ENCODE measurements at places on chromosomes 12 and 14.
A peak's percentile ranks its signal among the peaks of the same experiment; 100 is the strongest.

- H3K27me3 ChIP-seq, result no peaks in the 10 kb centered on the region
- no peak overlapping the region for H3K4me3 ChIP-seq
- H3K4me1 ChIP-seq, result peaks cover 8% of the 10 kb centered on the region
These were observed 81.0 kb downstream of the PTPN21 start for GRCh38 chr14:88473791-88474190.

DNA sequence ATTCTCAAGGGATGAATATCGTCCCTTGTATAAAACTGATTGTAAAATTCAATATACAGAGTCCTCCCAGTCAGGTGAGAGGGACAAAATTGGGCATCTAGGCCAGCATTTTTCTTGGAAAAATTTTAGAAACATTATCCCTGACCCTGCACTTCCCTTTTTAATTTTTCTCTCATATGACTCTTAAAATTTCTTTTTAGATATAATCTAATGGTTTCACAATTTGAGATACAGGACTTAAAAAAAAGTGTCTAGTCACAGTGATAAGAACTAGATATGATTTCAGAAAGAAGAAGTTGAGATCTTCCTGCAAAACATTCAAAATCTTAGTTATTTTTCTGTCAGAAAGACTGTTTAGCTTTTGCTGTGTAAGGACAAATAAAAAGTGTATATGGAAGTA lies 270.8 kb upstream of the PPFIA2 start:
- no peaks in the 10 kb centered on the region for H3K27me3 ChIP-seq
- H3K4me1 ChIP-seq, result no peaks in the 10 kb centered on the region
- no peak overlapping the region for H3K4me3 ChIP-seq

DNA sequence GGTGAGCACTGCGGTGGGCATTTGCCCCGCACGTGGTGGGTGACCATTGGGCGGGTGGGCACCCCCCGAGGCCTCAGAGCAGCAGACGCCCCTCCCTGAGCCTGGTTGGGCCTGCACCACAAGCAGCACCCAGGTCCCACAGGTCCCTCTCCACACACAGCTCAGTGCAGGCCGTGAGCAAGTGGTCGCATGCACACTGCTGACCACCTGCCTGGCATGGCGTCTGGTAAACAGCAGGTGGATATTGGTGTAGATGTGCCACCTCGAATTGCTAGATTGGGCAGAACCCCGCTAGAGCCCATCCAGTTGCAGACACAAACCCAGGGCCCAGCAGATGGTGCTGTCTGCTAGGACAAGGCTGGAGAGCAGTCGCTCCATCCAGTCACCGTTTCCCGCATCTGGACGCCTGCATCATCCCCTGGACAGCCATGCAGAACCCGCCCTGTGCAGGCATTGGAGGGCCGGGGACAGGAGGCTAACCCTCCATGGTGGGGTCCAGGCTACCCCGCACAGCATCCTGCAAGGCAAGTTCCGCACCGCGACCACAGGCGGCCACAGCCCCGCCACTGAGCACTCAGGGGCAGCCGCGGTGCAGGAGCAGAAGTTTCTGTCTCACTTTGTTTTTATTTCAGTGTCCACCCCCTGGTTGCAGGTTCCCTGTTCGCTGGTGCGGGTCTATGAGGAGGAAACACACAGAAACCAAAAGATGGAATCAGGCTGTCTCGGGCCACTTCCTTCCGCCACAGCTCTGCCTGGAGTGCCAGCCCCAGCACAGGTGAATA lies 45.6 kb upstream of the RIMBP2 start:
- H3K4me3 ChIP-seq, result peak overlapping the region; percentile 57
- peaks cover 3% of the 10 kb centered on the region for H3K27me3 ChIP-seq
- DNase-seq, result peak; percentile 54
- peaks cover 7% of the 10 kb centered on the region for H3K4me1 ChIP-seq
- H3K27ac ChIP-seq, result no peak overlapping the region

GRCh38 chr14:79011091-79011919 lies 841.1 kb downstream of the NRXN3 start:
- H3K27ac ChIP-seq, result no peak overlapping the region
- H3K27me3 ChIP-seq, result no peaks in the 10 kb centered on the region
- peak; percentile 8 for DNase-seq
- H3K36me3 ChIP-seq, result no peaks in the 10 kb centered on the region

DNA sequence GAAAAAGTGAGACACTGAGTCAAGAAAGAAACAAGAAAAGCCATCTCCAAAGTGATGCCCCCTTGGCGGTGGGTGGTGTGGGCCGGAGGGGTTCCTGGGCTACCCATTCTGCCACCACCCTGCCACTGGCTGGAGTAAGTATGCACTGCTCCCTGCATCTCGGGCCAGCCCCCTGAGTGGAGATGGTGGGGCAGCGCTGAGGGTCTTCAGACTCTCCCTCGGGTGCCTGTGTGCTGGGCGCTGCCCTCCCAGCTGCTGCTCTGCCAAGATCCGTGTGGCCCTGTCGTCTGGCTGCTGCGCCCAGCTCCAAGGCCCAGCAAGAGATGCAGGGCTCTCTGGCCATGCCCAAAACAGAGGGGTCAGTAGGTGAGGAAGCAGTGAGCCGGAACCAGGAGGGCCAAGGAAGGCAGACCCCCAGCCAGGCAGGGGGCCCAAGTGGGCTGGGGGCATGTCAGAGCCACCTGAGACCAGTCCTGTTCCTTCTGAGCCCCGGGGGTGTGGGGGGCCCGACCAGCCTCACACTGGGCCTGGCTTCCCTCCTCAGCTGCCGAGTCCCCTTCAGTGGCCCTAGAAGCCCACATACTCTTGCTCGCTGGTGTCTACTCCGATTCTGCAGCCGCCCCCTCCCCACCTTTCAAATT lies 5.2 kb downstream of the GPR132 start:
- peaks cover 10% of the 10 kb centered on the region for H3K4me1 ChIP-seq
- no peaks in the 10 kb centered on the region for H3K36me3 ChIP-seq
- H3K4me3 ChIP-seq, result no peak overlapping the region
- DNase-seq, result no peak
- H3K27ac ChIP-seq, result no peak overlapping the region

- no peaks in the 10 kb centered on the region for H3K4me1 ChIP-seq
- H3K36me3 ChIP-seq, result no peaks in the 10 kb centered on the region
- no peak overlapping the region for H3K4me3 ChIP-seq
- DNase-seq, result no peak
These were observed 706 bp upstream of the DIO2 start for GRCh38 chr14:80212023-80212397.

GRCh38 chr12:27682534-27682933 lies 13.7 kb upstream of the REP15 start:
- no peak overlapping the region for H3K4me3 ChIP-seq
- no peaks in the 10 kb centered on the region for H3K4me1 ChIP-seq
- no peak overlapping the region for H3K27ac ChIP-seq
- H3K27me3 ChIP-seq, result no peaks in the 10 kb centered on the region
- peaks cover 19% of the 10 kb centered on the region for H3K36me3 ChIP-seq

GRCh38 chr14:38211255-38211735 lies 3.6 kb downstream of the SSTR1 start:
- peaks cover 15% of the 10 kb centered on the region for H3K4me1 ChIP-seq
- no peak overlapping the region for H3K4me3 ChIP-seq
- peaks cover 47% of the 10 kb centered on the region for H3K27me3 ChIP-seq
- no peak for DNase-seq

DNA sequence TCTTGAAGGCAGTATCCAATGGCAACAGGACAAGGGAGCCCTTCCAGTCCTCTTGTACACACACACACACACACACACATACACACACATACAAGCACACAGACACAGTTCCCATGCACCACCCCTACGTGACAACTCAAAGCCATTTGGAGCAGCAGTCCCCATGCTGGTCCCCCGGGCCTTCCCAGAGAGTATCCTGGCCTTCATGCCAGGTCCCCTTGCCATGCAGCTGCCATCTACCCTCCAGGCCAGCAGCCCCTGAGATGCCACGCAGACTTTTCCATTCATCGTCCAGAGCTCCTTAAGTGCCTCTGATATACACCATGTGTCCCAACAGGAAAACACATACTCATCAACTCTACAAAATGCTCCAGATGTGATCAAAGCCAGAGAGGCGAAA lies 159.5 kb downstream of the ANO2 start:
- no peak overlapping the region for H3K4me3 ChIP-seq
- no peaks in the 10 kb centered on the region for H3K4me1 ChIP-seq
- peaks cover 11% of the 10 kb centered on the region for H3K27me3 ChIP-seq
- no peak for DNase-seq
- H3K27ac ChIP-seq, result no peak overlapping the region

DNA sequence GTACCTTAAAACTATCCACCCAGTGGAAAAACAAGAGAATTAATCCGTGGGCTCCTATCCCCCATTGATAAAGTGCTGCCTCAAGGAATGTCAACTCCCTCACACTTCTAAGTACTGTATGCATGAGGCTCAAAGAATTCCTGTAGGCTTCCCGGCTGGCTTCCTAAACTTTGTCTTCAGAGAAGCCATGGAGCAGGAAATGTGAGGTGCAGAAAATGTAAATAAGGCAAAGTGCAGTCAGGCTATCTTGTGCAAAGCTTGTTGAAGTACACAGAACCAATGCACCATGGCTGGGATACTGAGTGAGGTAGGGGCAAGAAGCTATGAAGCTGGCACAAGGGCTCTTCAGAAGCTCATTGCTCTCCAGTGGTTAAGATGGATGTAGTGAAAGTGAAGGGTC lies 611.0 kb downstream of the FSCB start:
- H3K4me3 ChIP-seq, result no peak overlapping the region
- peak; percentile 48 for DNase-seq
- peaks cover 50% of the 10 kb centered on the region for H3K4me1 ChIP-seq
- H3K27ac ChIP-seq, result peak overlapping the region; percentile 28
- H3K36me3 ChIP-seq, result no peaks in the 10 kb centered on the region

GRCh38 chr12:54208591-54208990 lies 19.8 kb upstream of the SMUG1 start:
- no peaks in the 10 kb centered on the region for H3K4me1 ChIP-seq
- no peak overlapping the region for H3K27ac ChIP-seq
- H3K4me3 ChIP-seq, result no peak overlapping the region
- peaks cover 32% of the 10 kb centered on the region for H3K27me3 ChIP-seq

- no peaks in the 10 kb centered on the region for H3K27me3 ChIP-seq
- H3K4me3 ChIP-seq, result peak overlapping the region; percentile 96
- peaks cover 45% of the 10 kb centered on the region for H3K4me1 ChIP-seq
These were observed 387 bp upstream of the IPO8 start for GRCh38 chr12:30696103-30696408.

GRCh38 chr14:34845869-34846268 lies 29.3 kb downstream of the BAZ1A start:
- no peak for DNase-seq
- no peaks in the 10 kb centered on the region for H3K27me3 ChIP-seq
- peaks cover 3% of the 10 kb centered on the region for H3K36me3 ChIP-seq
- H3K4me3 ChIP-seq, result no peak overlapping the region
- H3K4me1 ChIP-seq, result peaks cover 20% of the 10 kb centered on the region

DNA sequence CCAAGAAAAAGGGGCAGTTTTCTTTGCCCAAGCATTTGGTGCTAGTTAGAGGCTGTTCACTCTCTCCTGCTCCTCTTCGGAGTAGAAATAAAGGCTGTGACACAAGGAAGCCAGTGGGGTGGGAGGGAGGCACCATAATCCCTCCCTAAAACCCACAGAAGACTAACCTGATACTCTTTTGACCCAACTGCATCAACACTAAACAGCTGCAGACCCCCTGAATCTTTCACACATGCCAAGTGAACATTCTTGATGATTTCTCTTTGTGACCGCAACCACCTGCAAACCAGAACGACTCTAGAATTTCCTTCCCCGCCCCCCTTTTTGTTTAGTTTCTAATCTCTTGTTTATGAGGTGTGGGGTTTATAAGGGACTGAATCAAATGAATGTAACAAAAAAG lies 175.8 kb upstream of the BCL2L14 start:
- no peaks in the 10 kb centered on the region for H3K36me3 ChIP-seq
- peaks cover 23% of the 10 kb centered on the region for H3K4me1 ChIP-seq

- H3K4me1 ChIP-seq, result peaks cover 41% of the 10 kb centered on the region
These were observed 14.7 kb downstream of the PCBP2 start for GRCh38 chr12:53466640-53467039.

GRCh38 chr12:64729909-64730587 lies 29.2 kb downstream of the GNS start:
- H3K36me3 ChIP-seq, result peaks cover 16% of the 10 kb centered on the region
- DNase-seq, result no peak
- no peak overlapping the region for H3K27ac ChIP-seq

DNA sequence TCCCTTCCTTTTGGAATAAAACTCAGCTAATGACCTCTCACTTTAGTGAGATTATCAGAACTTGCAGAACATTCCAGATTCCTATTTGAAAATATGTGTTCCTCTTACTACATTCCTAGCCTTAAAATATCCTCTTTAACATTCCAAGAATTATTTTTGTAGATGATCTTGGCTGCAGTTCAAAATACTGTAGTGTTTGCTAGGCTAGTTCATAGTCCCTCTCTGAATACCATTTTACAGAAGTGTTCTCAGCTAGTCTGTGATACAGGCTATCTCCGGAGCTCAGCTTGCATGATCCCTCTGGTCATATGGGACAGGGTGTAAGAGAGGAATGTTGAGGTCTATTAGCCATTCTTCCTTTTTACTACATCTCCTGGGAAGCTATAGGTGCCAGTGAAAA lies 17.6 kb upstream of the GPR33 start:
- no peak for DNase-seq
- H3K36me3 ChIP-seq, result no peaks in the 10 kb centered on the region
- H3K4me1 ChIP-seq, result no peaks in the 10 kb centered on the region
- no peaks in the 10 kb centered on the region for H3K27me3 ChIP-seq

DNA sequence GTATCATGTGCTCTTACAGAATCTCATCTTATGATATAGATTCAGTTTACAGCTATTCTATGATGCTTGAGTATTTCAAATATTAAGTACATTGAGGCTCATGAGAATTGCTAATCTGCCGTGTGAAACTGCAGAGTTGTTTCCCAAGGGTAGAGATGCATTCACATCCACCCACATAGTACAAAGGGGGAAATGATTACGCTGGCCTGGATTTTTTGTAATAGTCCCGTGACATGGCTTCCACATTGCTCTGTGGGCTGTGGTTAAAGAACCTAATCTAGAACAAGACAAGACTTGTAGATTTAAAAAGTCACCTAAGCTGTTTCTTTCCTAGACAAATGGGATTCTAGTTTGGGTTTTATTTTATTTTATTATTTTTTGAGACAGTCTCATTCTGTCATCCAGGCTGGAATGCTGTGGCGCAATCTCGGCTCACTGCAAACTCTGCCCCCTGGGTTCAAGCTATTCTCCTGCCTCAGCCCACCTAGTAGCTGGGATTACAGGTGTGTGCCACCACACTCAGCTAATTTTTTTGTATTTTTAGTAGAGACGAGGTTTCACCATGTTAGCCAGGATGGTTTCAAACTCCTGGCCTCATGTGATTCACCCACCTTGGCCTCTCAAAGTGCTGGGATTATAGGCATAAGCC lies 13.0 kb upstream of the RIOX1 start:
- no peaks in the 10 kb centered on the region for H3K36me3 ChIP-seq
- DNase-seq, result no peak
- H3K27me3 ChIP-seq, result no peaks in the 10 kb centered on the region
- H3K4me1 ChIP-seq, result peaks cover 24% of the 10 kb centered on the region
- peak overlapping the region; percentile 66 for H3K27ac ChIP-seq
- no peak overlapping the region for H3K4me3 ChIP-seq

DNA sequence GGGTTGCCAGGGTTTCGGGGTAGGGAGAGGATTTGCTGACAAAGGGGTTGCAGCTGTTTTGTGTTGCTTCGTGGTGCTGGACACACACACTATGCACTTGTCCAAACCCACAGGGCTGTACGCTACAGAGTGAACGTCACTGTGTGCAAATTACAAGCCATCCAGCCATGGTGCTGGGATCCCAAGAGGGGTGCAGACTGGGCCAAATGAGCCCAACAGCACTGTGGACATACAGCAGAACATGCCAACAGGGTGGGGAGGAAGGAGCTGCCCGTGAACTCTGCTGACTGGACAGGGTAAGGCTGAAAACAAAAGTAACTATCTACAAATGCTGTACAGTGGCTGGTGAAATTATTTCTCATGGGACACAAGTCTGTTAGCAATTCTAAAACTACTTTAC lies 25.2 kb downstream of the POLE start:
- peaks cover 94% of the 10 kb centered on the region for H3K36me3 ChIP-seq
- no peaks in the 10 kb centered on the region for H3K4me1 ChIP-seq
- H3K27ac ChIP-seq, result no peak overlapping the region
- H3K27me3 ChIP-seq, result no peaks in the 10 kb centered on the region
- H3K4me3 ChIP-seq, result no peak overlapping the region

Measured in HepG2 (cell line).